ENCODE measurements at places on chromosomes 4 and X.

- no peak for DNase-seq
Observed at GRCh38 chr4:6813725-6814124, 31.2 kb downstream of the KIAA0232 start.

GRCh38 chr4:91448668-91449330 is 855.0 kb upstream of the GRID2 start:
- no peak for DNase-seq

GRCh38 chr4:52015366-52015765 is 4.8 kb downstream of the LRRC66 start:
- no peak for DNase-seq

- DNase-seq, result no peak
Observed at GRCh38 chrX:105753411-105753810, 68.9 kb upstream of the NRK start.

DNA sequence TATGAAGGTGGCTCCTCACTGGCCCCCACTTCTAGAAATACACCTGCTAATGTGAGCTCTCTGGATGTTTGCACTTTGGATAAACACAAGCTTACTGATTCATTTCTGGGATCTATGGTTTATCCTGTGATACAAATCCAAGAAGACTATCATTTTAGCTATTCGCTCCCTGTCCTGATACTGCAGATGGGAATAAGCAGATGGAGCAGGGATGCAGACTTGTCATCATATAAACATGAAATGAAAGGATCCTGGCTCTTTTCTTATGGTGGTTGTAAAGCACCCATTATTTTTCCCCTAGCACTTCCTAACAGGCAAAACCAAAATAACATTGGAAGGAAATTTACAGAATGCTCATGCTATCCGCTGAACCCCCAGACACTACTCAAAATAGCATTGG is 162.9 kb upstream of the NOCT start:
- no peak for DNase-seq

- no peak for DNase-seq
Observed at GRCh38 chr4:154078504-154079350, 289.8 kb upstream of the SFRP2 start.

DNA sequence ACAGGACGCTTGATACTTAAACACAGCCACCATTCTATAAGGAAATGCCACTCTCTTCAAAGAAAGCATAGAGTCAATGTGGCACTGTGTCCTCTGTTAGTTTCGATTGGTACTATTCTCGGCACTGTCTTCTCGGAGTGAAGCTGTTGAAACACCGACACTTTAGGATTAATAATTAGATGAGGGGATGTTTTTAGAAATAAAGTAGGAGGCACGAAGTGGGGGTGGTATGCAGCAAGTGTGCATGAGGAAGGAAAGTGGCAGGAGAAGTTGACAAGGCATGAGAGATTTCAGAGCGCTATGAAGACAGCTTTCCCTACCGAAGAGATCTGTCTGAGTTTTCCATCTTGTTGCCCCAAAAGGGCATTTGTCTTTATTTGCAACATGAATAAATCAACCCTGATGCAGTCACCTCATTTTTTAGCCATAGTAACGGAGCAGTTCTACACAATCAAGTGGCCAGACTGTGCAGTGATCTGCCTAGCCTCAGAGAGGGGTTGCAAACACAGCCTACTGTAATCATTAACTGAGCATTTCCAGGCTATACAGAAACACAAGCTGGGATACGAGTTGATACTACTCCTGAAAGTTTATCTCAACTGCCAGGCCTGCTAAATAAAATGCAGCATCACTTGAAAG is 8.3 kb downstream of the GPRIN3 start:
- DNase-seq, result no peak

GRCh38 chr4:72073816-72074215 is 42.0 kb downstream of the NPFFR2 start:
- no peak for DNase-seq

- no peak for DNase-seq
Observed at GRCh38 chrX:148825696-148826095, 325.3 kb downstream of the AFF2 start.

- no peak for DNase-seq
Observed at GRCh38 chr4:151325111-151325948, at the start of gene SH3D19. TSS of gene SH3D19 (minus strand) at chr4:151325605. CDS start at chr4:151325352, 253 bp downstream.

DNA sequence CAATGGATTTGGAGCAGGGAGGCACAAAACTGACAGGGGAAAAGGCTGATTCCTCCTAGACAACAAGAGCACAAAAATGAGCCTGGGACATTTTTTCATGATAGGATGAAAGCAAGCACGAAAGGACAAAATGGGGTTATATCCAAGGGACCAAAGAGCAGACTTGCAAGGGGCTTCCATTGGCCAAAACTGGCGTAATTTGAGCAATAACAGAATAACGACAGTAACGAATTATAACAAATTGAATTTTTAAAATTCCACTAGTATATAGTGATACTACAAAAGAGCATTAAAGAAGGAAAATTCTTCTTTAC is 10.3 kb downstream of the SPP1 start:
- DNase-seq, result no peak

- DNase-seq, result peak; percentile 79
Observed at GRCh38 chr4:83535520-83536361, at the start of gene GPAT3. TSS of gene GPAT3 (plus strand) at chr4:83536108. CDS start at chr4:83536623, 515 bp downstream.

DNA sequence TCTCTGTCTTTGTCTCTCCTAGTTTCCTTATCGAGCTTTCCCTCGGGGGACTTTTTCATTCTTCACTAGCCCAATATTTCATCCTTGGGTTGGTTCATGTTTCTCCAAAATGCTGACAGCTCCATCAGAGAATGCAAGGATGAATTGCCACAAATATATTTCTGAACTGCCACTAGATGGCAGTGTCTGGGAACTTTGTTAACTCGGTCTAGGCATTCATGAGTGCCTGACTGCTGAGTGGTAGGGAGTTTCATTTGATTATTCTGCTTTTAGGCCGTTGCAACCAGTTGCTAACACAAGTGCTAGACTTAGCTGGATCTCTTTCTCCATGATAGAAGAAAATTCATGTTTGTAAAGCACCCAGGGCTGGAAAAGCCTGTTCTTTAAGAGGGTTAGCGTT is 73.5 kb upstream of the RAP2C start:
- DNase-seq, result no peak

- no peak for DNase-seq
Observed at GRCh38 chr4:152618971-152619370, 60.8 kb downstream of the TMEM154 start.

- DNase-seq, result no peak
Observed at GRCh38 chr4:8528713-8529112, 51.5 kb upstream of the GPR78 start.

GRCh38 chrX:104668550-104668949 is 102.6 kb downstream of the IL1RAPL2 start:
- no peak for DNase-seq

All from stimulated activated effector memory CD8-positive, alpha-beta T cell treated with anti-CD3 and anti-CD28 coated beads, Interleukin-12 subunit alpha, Interleukin-12 subunit beta, amount 100 ng/mL, for 72 hours (primary cell).